Lower lobe of right lung (tissue), 2 donors: ENCODE measurements at places on chromosomes 5 and 9.

GRCh38 chr9:38118862-38119438 is 49.9 kb upstream of the SHB start:
- DNase-seq = no peak

DNA sequence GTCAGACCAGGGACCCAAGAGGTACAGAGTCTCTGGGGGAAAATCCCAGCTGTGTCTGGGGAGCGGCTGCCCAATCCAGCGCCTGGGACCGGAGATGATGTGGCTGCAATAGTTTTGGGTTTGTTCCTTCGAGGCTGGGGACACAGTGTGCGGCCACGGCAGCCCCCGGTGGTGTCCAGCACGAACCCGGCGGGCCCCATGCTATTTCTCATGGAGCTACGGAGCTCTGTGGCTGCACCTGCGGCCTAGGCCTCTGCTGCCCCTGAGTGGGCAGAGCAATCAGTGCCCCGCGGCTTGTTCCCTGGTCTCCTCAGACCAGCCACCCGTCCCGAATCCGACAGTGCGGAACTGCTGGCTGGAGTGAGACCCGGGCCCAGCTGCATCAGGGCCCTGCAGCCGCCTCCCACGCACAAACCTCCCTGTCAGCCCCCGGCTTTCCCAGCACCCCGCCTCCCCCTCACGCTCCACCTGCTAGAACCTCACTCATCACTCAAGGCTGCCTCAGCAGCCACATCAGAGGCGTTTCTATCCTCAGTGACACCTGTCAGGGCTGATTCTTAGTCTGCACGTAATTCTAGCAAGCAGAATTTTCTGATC is 29.0 kb downstream of the SARDH start:
- no peak for DNase-seq

DNA sequence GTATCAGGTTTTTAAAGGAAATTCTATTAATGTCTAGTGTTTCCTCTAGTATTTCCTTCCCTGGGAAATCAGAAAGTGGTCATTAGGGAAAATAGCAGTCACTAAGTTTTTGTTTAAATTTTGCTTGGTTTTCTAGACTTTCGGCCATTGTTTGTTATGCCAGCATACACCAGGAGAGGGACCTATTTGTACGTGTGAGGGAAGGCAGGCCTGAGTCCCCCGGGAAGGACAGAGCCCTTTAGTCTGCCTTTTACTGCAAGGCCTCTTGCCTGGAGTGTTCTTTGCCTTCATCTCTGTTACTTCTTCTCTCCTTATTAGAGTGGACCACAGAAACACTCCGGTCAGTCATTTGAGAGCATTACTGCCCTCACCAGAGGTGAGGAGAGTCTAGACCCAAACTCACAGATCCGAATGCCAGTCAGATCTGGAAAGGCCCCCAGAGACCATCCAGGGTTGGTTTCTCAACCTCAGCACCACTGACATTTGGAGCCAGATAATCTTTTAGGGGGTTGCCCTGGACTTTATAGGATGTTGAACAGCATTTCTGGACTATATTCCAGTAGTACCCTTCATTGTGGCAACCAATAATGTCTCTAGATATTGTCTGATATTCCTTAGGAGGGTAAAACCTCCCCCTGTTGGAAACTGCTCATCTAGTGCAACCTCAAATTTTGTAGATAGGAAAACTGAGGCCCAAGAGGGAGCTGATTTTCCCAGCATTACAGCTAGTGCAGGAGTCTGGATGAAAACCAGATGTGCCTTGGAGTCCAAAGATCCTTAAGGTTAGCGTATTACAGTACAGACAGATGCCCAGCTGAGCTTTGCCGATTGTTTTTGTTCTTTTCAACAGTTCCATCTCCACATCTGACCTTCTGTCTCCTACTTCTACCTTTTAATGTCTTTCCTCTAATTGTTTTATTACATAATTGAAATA is 93.0 kb upstream of the NIPAL4 start:
- no peak for DNase-seq

DNA sequence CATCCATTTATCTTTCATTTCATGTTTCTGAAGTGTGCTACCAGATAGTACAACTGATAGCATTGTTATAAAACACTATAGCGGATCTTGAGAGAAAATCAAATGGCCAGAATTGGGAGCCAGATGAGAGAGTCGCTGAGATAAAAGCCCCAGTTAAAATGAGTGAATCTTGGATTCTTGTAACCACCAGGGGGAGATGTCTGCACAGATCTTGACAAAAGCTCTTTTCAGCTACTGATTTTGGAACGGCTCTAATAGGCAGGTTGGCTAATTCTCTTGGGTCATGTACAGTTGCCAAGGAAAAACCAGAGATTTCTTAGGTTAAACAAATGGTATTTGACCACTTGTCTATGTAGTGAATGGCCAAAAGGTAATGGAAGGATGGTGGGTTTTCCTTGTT is 21.7 kb downstream of the F2RL2 start:
- DNase-seq = no peak

DNA sequence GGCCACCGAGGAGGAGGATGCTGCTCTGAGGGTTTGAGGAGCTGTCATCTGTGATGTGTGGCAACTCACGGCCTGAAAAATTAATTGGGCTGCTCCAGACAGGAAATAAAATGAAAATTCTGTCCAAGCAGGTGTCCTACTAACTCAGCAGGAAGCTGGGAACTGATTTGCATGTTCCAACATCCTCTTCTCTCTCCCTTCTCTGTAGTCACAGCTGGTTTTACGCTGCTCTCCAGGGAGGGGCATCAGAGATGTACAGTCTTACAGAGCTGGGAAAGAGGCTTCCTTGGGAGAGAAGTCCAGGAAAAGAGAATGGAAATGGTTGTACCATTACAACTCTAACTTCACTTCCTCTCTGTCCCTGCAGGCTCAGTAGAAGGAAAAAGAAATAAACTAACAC is 24.2 kb upstream of the SIL1 start:
- DNase-seq = no peak

DNA sequence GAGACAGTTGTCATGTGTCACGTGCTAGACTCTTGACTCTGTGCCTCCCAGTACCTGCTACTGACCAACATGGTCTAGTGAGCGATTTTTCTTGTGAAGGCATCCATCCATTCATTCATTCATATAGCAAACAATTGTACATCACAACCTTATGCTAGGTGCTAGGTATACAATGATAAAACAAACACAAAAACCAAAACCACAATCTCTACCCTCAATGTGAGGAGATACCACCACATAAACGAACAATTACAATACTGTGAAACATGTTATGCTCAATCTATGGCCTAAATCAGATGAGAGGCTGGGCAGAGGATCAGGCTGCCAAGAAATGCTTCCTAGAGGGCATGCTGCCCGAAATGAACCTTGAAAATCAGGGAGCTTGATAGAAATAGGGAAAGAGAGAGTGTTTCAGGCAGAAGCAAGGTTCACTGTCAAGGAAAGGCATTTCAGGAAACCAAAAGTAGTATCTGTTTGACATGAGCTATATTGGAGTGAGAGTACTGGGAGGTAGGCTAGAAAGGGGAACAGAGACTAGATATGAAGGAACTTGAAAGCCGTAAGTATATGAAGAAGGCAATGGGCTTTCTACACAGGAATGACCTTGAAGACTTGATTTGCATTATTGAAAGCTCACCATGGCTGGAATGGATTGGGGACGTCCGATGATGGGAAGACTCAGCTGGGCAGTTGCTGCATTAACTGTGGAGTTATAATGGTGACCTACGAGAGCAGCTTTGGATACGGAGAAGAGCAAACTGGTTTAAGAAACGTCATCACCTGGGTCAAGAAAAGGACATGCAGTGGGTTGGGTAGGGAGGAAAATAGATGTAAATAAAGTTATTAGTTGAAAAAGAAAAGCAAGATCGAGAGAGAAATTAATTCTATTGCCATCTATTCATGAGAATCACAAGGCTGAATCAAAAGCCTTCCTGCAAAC is 90.1 kb downstream of the THBS4 start:
- no peak for DNase-seq

GRCh38 chr9:92482329-92482728 is at the start of gene ASPN:
Gene ASPN, minus strand, starts transcription at chr9:92482506.
- no peak for DNase-seq

GRCh38 chr5:42586625-42587024 is 163.4 kb downstream of the GHR start:
- no peak for DNase-seq
